Activated CD8-positive, alpha-beta memory T cell treated with anti-CD3 and anti-CD28 coated beads for 48 hours (primary cell): ENCODE measurements at places on chromosomes 2 and 18.

DNA sequence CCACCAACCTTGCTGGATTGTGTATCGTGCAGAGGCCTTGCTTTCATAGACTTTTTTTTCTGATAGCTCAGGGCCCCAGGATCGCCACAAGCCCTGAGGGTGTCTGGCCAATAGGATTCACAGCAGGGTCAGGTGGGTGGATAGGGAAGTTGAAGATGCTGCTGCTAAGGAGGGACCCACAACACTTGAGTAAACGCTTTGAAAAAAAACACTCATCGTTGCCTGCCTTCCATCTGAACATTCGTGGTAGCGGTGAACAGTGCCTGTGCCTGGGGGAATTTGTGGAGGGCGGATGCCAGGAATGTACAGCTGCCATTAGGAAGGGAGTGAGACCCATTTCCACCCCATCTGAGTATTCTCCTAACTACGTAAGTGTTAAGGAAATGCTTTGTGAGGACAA is 104.6 kb upstream of the TPO start:
- no peak for DNase-seq

DNA sequence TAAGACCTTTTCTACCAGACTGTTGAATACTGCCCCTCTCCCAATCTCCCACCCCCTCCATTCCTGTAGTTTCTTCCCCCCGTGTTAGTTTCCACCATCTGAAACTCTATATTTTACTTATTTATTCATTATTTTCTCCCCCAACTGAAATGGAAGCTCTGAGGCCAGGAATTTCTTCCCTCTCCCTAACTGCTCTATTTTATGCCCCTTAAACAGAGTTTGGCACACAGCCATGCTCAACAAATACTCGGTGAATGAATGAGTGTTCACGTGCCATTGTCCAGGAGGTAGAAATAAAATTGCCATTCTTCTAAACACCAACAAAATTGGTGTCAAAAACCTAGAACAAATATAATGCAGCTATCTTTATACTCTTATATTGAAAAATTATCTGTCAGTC is 5.6 kb downstream of the ITGB1BP1 start:
- DNase-seq, result no peak

DNA sequence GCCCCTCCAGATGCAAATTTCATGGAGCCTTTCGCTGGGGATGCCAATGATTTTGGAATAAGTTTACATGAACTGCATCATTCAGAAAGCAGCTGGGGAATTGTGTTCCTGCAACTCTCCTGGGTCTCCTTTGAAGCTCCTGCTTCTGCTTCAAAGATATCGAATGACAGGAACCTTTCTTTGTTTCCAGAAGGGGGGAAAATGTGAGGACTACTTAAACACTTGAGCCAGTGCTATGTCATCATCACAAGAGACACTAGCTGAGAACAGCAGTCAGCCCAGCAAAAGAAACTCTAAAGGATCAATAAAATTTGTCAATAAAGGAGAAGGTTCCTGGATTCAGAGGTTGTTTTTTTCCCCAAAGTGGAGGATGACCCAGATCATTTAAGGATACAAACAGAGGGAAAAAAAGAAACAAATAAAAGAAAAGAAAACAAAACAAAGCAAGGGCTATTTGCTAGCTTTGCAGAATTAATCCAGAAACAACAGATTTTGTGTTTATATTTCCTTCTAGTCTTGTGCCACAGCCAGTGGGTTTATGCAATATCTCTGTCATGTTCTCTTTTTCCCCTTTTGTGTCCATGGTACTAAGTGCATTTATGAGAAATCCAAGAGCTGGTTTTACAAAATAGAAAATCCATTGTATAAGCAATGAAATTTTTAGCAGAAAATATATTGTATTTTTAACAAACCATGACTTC is 463.7 kb downstream of the CDH2 start:
- DNase-seq, result no peak

DNA sequence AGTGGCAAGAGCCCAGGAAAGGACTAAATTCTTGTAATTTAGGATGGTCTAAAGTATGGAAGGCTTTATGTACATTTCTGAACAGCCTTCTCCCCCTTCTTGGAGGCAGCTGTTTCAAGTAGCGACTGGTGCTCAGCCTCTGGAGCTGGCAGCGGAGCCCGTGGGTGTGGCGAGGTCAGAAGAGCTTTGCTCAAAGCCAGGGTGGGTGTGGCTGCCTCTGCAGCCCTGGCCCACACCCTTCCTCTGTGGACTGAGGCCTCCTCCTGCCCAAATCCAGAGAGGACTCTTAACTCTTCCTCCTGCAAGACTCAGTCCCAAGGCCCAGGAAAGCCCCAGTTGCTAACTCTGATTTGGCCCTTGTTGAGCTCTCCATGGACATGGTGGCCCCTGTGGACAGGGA is 202.1 kb upstream of the REV1 start:
- DNase-seq, result no peak

- DNase-seq, result no peak
Observed at GRCh38 chr2:20557635-20558034, 93.3 kb downstream of the HS1BP3 start.

GRCh38 chr2:190050001-190050400 is 12.5 kb downstream of the MSTN start:
- DNase-seq, result no peak

GRCh38 chr2:237198164-237198855 is 112.6 kb downstream of the COPS8 start:
- no peak for DNase-seq

- DNase-seq, result no peak
Observed at GRCh38 chr2:146989741-146990140, 855.1 kb upstream of the ACVR2A start.

GRCh38 chr2:146481629-146482028 is 1363.2 kb upstream of the ACVR2A start:
- no peak for DNase-seq

DNA sequence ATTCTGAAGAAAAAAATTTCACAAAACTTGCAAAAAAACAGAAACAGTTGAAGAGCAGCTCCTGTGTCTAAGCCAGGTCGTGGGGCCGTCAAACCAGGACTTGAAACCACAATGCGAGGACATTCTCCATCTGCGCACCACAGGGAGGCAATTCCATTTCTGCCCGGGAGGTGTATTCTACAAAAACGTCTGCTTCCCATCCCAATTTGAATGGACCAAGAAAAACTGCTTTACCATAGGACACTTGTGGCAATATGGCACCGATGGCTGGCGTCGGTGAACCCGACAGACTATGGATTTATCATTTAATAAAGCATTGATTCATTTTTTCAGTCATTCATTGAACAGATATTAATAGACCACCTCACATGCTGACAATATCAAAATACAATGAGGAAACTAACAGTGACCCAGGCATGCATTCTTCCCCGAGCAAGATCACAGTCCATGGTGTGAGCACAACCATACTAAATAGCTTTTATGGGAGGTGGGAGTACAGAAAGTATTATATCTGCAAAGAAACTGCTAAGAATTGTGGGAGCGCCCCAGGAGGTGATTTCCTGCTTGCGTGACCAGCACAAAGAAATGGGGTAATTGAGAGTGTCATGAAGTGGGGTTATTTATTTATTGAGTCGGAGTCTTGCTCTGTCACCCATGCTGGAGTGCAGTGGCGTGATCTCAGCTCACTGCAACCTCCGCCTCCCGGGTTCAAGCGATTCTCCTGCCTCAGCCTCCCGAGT is 10.5 kb upstream of the ZAP70 start:
- no peak for DNase-seq

DNA sequence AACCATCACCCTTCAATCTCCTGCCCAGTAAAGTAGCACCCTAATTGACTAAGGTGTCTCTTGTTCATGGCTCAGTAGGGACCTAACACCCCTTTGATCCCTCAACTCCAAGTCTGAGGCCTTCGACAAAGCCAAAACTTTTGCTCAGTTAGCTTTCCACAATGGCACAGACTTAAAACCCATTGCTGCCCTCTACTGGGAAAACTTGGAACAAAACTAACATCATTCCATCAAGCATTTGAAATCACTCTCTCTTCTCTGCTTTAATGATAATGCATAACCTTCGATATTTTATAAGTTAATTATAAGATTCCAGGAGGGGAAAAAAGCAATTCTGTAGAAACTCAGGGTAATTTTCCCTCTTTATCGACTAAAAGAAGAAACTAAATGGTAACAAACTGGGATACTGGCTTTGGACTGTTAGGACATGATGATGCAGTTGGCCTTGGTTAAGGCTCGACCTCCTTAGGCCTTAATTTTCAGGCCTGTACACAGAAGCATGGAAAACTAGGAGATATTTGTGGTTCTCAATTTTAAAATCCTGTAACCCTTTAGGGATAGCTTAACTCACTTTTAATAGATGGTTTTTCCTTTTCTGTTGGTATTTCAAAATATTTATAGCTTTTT is 127.8 kb downstream of the STK39 start:
- no peak for DNase-seq

DNA sequence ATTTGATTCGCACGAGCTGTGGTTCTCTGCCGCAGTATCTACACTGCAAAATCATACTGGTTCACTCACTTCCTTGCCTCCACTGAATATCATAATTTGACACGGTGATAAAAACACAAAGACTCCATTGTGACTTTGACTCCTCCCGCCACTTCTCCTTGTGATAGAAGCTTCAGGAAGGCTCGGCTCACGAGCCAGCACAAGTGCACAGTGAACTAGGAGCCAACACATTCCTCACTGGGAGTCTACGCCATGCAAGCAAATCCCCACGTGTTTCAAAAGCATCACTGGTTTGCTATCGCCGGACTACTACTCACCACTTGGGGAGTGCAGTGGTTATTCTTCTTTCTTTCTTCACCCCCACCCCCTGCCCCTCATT is 293.3 kb upstream of the PARD3B start:
- no peak for DNase-seq

- DNase-seq, result no peak
Observed at GRCh38 chr2:50181212-50181611, 850.7 kb downstream of the NRXN1 start.

DNA sequence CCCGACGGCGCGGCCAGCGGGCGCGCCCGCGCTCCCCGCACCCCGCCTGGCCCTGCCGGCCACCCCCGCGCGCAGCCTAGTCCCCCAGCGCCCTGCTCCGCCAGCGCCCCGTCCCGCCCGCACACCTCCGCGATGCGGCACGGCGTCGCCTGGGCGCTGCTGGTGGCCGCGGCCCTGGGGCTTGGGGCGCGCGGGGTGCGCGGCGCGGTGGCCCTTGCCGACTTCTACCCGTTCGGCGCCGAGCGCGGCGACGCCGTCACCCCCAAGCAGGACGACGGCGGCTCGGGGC is 232 bp downstream of the SNED1 start:
- DNase-seq, result no peak

- no peak for DNase-seq
Observed at GRCh38 chr18:73549236-73549635, 598.4 kb downstream of the FBXO15 start.

GRCh38 chr2:40300391-40300790 is 151.5 kb downstream of the SLC8A1 start:
- DNase-seq, result no peak

GRCh38 chr2:20013126-20013849 is 820 bp upstream of the MATN3 start:
- no peak for DNase-seq

DNA sequence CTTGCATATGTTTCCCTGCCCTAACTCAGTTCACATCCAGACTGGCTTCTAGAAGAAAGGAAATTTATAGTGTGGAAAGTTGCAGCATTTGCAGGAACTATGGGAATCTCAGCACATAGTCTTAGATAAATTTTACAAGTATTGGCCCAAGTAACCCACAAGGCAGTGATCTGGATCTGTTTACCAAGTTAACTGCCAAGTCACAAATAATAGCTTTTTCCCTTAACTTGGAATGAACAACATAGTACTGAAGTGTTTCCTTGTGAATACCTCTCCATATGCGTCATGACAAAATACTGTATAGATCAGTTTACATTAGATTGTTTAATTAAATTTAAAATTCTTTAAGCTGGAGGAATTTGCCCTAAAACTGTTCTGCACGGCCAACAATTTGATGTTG is 255.8 kb upstream of the EPAS1 start:
- DNase-seq, result no peak

DNA sequence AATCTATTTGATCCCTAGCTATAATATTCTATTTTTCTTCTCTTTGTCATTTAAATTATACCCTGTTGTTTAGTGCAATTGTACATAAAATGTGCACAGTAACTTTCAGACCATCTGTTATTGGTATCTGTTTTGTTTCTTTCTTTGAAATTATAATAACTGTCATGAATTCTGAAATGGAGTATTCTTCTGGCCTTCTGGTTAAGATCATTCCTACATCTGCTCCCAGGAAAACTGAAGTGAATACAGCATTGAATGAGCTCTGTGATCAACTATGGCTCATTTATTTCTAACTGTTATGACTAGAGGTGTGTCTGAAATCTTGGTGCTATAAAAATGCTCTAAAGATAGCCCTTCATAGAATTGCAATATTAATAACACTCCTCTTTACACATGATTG is 788.4 kb upstream of the TMEFF2 start:
- DNase-seq, result no peak

GRCh38 chr18:55768255-55768654 is 180.3 kb upstream of the TCF4 start:
- DNase-seq, result no peak

DNA sequence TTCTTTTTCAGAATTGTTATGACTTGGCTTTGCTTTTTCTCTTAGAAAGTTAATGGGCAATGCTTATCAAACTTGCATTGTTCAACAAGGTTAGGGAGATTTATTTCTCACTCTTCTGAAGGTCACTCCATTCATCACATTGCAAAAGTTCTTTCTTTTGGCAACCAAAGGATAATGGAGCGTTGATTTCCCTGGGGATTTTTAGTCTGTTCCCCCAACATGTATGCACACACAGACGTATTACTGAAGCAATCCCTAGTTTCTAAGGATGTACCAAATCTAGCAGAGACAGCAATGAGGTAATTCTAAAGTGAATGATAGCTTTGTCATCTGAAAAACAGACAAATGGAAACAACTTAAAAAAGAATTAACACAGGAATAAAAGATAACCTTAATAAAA is 349.1 kb downstream of the NYAP2 start:
- DNase-seq, result no peak

- no peak for DNase-seq
Observed at GRCh38 chr18:27887711-27888495, 289.0 kb downstream of the CDH2 start.

DNA sequence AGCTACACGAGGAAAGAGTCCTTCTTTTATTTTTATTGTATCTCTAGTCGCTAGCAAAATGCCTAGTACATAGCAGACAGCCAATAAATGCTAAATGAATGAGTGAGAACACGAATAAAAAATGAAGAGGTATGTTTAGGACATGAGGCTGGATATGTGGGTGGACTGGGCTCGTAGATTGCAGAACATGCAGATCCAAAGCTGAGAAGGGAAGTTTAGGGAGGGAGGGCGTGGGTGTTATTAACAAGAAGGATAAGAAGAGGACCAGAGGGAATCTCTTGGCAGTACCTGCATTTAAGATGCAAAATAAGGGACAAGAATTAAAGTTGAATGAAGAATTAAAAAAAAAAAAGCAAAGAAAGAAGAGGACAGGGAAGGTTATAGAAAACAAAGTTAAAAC is 161.1 kb downstream of the MAP2 start:
- no peak for DNase-seq

DNA sequence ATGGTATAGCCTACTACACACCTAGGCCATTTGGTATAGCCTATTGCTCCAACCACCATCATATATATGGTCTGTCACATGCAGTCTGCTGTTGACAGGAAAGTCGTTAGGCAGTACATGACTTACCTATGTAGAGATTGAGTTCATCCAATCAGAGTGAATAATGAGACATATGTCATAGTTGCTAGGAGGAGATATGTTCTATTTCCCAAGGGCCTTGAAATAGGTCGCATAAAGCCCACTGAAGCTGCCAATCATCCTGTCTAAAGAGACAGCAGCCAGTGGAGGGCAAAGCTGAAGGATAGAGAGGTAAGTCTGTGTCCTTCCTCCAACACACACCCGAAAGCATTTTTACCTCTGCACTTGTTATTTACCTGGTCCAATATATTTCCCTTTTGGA is 263.4 kb downstream of the PTPRM start:
- no peak for DNase-seq
